ENCODE measurements at places on chromosomes 5 and 9.

- no peak for DNase-seq
Observed at GRCh38 chr5:73376618-73377170, 71.9 kb downstream of the FOXD1 start.

- no peak for DNase-seq
Observed at GRCh38 chr5:99926463-99926862, 608.7 kb upstream of the FAM174A start.

DNA sequence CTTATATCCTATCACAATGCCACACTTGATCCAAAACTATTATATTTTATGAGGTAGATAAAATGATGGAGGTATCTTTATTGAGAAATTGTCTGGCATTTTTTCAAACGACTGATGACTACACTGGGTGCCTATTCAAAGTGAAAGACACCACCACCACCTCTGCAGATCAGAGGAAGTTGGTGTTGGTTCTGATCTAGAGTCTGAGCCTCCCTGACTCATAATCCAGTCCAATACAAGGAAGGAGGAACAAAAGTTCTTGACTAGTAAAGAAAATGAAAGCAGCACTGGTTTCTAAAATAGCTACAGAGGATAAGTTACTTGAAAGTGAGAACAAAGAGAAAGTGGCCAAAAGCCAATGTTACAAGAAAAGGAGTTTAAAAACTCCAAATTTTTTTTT is 139.9 kb downstream of the RFX3 start:
- no peak for DNase-seq

GRCh38 chr5:176528301-176528700 is 8.9 kb downstream of the RNF44 start:
- DNase-seq = no peak

DNA sequence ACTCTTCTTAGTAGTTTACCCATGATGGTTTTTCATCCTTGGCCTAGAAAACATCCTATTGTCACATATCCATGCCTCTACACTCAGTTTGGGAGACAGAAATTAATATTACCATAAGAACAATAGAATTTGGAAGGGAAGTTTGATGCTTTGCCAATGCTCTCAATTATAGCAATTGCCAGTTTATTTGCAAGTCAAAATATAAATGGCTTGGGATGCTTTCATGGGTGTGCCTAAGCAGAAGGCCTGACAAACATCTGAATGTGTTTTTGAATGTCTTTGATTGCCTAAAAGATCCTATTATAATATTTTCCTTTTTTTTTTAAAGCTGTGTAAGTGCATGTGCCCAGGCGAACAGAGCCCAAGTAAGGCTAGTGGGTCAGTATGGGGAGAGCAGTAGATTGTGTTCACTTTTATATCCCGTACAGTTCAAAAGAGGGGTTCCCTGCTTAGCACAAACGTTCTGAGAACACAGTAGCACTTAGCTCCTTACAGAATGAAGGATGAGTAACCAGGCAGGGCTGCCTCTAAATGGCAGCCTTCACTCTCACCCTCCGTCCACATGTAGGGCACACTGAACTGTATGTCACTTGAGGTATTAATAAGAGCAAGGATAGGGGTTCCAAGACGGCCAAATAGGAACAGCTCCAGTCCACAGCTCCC is 56.0 kb upstream of the AGXT2 start:
- no peak for DNase-seq

DNA sequence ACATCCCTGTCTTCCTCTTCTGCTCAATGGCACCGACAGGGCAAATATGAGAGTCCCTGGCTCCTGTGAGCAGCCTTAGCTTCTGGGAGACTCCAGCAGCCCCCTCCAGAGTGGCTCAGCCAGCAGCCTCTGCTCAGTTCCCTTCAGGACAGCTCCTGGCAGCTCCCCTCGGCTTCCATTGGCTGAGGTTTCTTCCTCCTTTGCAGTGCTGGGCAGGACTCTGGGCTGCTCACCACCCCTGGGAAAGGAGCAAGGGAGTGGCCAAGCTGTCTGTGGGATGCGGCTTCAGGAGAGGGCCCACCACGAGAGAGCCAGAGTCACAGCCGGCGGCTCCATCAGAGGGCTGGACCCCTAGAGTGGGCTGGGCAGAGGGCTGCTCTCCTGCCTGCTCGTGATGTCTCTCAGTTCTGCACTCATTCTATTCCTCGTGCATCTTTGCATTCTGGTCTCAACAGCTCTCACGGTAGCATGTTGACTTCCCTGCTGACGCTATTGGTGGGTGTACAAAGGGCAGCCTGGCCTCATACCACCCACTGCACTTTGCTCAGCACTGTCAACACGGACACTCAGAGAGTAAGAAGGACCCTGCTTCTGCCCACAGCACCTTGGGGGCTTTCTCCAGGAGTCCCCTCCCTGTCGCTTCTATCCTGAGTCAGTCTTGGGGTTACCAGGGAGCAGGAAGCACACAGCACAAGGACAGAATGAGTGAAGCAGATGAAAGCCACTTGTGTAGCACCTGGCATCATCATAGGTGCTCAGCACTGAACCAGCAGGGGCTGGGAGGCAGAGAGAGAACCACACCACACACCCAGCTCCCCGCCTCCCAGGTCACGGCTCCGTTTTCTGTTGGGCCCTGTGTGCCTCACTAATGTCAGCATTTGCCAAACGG is 80.9 kb upstream of the ALDH1B1 start:
- DNase-seq = no peak

DNA sequence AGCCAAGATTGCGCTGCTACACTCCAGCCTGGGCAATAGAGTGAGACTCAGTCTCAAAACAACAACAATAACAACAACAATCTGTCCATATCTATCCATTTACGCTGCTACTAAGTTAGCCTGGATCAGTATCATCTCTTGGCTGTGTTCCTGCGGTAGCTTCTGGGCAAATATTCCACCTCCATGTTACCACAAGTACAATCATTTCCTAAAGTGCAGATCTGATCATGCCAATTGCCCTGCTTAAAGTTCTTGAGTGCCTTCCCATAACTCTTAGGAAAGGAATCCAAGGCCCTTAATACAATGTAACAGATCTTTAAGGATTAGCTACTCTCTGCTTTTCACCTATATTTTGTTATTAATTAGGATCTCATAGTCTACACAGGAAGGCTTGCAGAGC is 15.4 kb upstream of the PPP2R2B start:
- DNase-seq = no peak

DNA sequence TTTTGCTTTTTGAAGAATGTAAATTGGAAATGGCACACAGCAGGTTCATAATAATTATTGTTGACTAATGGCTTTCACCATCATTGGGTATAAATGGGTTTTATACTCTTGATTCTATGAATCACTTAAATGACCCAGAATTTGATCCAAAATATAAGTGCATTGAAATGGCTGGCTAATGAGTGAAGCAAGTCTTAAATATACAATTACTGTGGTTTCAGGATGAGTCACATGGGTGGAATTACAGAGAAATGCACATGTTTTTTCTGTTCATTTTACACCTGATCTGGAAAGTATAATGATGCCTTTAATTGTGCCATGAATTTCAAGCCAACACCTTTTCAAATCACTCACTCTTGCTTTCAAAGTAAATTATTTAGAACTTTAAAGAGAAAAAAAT is 380.8 kb upstream of the CD180 start:
- no peak for DNase-seq

DNA sequence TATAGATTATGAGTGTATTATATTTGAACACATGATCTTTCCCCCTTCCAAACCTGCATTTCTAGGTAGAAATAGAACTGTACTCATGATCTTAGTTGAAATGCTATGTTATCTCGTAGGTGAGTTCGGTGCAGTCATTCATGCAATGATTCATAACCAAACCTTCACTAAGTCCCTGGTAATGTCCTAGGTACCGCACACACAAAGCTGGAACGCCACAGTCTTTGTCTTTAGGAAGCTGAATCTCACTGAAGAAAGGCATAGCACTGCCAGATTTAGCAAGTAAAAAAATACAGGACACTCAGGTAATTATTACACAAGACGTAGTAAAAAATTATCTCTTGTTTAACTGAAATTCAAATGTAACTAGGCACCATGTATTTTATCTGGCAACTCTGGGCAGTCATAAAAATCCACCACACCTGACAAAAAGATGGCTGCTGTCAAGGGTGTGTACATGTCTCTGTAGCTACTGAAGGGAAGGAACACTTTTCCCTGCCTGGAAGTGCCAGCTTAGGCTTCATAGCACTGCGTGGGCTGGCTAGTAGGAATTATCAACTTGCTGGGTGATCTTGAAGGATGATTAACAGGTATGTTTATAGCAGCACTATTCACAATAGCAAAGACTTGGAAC is 28.0 kb upstream of the TXN start:
- no peak for DNase-seq
